ENCODE measurements at places on chromosomes 6 and 20.
A peak's percentile ranks its signal among the peaks of the same experiment; 100 is the strongest.

- no peak for DNase-seq
Measured at GRCh38 chr20:48204499-48204898, 419.2 kb upstream of the SULF2 start.

DNA sequence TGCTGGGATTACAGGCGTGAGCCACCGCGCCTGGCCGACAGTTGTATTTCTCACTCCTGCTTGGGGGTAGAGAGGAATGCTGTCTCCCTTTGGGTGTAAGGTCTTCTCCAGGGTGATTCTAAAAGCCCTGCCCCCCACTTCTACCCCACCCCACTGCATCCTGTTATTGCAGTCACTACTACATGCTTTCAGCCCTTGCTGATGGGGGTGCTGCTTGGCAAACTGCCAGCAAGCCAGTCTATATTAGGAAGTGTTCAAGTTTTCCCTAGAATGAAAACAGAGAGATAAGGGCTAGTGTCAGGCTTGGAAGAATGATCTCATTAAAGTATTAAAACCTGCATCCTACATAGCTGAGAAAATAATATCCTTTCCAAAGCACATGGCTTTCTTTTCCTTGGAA is 31.3 kb downstream of the TTI1 start:
- DNase-seq, result no peak

- no peak for DNase-seq
Measured at GRCh38 chr20:22629447-22629846, 45.1 kb upstream of the FOXA2 start.

DNA sequence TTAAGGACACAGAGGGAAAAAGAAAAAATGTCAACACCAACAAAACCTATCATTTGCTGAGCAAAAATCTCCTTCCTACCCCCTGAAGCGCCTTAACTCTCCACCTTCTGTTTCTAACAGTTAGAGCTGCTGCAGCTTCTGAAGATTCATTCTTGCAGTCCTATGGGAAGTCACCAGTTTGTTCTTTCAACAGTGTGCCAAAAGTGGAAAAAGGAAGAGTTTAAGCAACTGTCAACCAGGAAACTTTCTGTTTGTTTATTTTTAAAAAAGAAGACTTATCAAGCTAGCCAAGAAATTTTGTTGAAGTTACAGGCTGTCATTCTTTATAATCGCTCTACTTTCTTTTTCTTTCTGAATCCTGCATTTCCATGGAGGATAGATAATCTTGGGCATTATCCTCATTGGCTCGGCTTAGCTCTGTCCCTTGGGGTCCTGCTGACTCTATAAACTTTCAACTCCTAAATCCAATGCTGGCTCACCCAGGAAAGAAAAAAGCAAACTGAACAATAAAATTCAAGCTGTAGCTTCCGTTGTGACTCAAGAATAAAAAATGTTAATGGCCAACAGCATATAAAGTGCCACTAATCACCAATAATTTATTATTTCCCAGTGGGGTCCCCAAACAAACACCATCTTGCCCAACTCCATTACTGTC is 172.8 kb upstream of the CITED2 start:
- no peak for DNase-seq

DNA sequence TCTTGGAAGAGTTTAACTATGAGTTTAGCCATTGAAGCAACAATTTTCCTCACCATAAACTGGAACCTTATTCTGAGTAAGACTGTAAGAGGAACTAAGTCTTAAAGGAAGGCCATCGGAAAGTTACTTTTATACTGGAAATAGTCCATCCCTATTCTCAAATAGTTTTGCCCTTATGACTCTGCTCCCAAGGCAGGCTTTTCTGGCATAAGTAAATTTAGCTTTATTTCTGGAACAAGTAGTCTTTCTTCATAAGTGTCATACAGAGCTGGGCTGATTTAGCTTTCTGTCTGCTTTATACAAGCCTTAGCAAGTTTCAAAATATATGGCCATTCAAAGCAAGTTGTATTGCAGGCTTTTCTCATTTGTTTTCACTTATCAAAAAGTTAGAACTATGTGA is 328.1 kb downstream of the HACE1 start:
- no peak for DNase-seq

DNA sequence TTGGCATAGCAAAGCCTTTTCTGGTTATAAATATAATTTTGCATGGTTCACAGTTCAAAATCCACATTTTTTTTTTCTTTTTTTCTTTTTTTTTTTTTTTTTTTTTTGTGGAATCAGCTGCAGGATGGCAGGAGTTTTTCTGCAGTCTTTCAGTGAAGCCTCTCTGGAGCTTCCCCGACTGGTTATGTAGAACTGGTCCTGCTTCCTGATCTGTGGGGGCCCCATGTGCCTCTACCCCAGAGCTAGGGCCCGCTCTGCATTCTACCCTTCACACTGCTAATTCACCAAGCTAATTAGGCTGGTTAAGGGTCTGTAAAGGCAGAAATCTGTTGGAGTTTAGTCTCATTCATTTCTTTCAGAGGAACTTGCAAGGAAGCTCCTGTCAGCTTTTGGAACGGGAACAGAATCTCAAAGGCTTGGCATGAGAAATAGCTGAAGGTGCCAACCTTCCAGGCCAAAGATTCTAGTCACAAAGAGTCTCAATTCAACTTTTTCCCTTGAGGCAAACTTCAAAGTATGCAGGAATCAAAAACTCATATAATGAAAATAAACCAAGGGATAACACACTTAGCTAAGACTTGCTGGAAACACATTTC is 45.5 kb downstream of the HMGN3 start:
- peak; percentile 26 for DNase-seq

DNA sequence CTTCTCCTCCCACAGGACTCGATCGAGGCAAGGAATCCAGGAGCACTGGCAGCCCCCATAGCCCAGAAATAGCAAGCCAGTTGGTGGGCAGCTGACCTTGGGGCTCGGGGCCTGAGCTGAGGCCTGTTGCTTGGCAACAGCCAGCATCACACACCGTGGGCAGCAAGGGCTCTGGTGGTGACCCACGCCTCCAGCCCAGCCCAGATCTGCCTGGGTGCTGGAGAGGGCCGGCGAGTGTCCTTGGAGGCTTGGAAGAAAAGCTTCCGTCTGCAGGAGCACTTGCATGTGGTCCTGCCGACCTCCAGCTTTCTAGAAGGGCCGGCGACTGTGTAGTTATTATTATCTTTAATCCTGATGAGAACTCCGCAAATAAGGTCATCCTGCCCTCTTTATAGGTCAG is 67.3 kb downstream of the STK35 start:
- DNase-seq, result no peak

- no peak for DNase-seq
Measured at GRCh38 chr6:13014504-13015378, 298.2 kb downstream of the PHACTR1 start.
